Renal pelvis (tissue), 12 donors: ENCODE measurements at places on chromosomes 12 and 14. TPM values are rescaled to one million over a fixed set of nuclear protein-coding genes. Genes with fewer than 3 reads are reported as not detected.

- DNase-seq, result no peak
These were observed 435 bp downstream of the FOXM1 start for GRCh38 chr12:2876431-2877046.

DNA sequence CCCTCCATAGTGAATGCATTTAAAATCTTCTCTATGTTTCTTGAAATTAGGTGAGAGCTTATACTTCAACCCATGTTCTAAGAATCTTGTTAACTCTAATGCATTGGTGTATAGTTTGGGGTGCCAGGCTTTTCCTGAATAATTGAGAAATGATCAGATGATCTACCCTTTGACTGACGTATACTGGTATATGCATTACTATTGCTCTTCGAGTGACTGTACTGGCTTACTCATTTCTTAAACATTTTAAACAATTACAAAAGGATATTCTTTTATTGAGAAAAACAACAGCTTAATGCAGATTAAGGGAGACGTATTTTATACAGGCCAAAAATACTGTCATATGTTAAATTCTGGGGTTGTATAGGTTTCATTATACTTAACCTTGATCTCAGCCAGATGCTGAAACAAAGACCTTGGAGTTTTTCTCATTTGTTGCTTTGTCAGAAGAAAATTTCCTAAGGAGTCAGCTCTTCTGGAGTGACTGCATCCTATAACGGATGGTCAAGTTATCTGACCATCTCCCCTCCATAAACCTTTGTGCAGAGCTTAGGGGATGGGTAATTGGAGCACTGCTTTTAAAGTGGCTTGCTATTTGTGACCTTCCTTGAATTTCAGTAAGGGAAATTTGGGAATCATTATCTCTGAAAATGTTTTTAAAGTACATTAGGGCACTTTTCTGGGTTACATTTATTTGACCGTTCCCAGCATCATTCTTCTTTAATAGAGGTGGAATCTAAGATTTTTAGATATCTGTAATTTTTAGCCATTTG lies 507.6 kb downstream of the PCNX1 start:
- no peak for DNase-seq

DNA sequence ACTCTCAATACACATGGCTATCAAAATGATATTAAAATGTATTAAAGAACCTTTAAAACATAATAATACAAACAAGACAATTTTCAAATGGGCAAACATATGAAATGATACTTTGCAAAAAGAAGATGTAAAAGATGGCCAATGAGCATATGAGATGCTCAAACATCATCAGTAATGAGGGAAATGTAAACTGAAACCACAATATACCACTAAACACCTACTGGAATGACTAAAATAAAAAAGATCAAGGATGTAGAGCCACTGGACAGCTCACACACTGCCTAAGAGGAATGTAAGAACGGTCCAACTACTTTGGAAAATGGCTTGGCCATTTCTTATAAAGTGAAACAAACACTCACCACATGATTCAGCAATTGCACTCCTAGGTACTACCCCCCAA lies 97.2 kb upstream of the BBS10 start:
- no peak for DNase-seq

DNA sequence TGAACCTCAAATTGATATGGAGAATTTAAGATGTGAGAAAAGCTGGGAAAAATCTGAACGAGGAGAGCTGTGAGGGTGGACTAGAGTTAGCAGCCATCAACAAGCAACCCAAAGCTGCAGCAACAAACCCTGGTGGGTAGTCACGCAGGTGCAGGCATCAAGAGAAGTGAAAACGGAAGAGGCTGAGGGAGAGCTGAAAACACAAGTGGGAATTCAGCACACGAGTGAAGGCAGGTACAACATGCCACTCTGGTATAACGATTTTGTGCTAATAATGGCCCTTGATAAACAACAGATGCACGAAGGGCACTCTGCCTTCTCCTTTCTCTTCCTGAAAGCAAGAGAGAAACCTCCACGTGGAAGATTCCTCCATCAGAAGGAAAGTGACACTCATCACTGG lies 11.5 kb downstream of the TCL1B start:
- no peak for DNase-seq

The RPAP3 gene
- polyA plus RNA-seq, result 43.5 TPM

DNA sequence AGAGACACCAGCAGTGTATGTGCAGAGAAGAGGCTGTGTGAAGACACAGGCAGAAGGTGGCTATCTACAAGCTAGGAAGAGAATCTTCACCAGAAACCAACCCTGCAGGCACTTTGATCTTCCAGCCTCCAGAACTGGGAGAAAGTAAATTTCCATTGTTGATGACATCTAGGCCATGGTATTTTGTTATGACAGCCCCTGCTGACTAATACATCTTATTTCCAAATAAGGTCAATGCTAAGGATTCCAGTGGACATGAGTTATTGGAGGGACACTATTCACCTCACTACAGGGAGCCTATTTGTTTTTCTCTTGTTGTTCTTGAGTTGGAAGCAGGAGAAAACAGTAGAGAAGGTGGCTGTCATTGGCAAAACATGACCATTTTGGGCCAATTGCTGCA lies 88.5 kb upstream of the RIN3 start:
- DNase-seq, result no peak

GRCh38 chr14:29814156-29815015 lies 113.3 kb downstream of the PRKD1 start:
- DNase-seq, result no peak

The REM2 gene
- 2.1 TPM for polyA plus RNA-seq

DNA sequence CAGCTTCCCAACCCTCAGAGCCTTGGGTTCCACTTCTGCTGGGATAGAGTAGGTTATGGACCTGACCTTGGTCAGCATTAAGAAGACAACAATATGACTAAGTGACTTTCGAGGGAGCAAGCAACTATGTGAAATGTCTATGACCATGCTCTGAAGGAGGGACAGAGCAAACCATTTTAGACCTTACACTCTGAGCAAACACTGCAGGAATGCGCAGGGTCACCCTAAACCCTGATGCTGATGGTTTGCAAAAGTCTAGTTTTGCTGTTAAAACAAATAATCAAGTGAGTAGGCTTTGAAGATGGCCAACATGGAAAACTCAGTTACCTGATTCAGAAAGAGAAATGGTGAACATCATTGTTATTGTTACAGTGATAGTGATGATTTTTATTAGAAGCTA lies 8.7 kb downstream of the ZCCHC8 start:
- no peak for DNase-seq

DNA sequence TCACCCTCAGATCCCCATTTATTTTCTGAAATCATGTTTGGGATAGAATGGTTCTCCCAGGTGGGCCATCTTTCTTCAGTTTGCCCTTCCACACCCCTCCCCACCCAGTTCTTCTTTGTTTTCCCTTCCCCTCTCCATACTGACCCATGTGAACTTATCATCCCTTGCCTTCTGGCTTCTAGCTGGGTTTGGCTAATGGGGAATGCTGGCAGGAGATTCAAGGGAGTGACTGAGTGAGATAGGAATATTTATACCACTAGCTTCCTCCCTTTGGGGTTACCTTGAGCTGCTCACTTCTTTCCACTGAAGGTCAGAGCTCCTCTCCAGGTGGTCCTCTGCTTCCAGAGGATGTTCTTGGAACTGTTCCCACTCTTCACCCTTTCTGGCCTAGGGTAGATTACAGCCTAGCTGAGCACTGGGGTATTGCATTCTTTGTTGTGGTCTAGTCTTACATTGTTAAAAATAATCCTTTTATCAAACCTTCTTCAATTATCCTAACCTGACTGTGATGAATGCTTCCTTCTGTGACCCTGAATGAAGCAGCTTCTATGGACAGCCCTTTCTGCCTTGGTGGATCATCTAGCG lies 88.3 kb upstream of the ATP2B1 start:
- no peak for DNase-seq

- peak; percentile 24 for DNase-seq
These were observed 484 bp downstream of the ALKBH1 start for GRCh38 chr14:77707355-77707723.

The INHBE gene
- polyA plus RNA-seq, result 0.53 TPM

DNA sequence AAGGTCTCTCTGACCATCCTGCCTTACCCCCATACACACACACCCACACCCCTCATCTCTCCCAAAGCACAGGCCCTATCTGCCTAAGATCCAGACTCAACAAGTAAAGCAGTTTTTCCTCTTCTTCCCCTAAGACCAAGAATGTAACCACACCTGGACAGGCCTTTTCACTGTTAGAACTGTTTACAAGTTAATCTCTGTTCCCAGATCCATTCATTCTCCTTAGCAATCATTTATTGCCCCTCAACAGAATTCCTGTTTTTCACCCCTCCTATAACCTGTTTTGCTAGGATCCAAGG lies 1.9 kb upstream of the CIROP start:
- no peak for DNase-seq

The APOF gene
- 0.11 TPM for polyA plus RNA-seq

DNA sequence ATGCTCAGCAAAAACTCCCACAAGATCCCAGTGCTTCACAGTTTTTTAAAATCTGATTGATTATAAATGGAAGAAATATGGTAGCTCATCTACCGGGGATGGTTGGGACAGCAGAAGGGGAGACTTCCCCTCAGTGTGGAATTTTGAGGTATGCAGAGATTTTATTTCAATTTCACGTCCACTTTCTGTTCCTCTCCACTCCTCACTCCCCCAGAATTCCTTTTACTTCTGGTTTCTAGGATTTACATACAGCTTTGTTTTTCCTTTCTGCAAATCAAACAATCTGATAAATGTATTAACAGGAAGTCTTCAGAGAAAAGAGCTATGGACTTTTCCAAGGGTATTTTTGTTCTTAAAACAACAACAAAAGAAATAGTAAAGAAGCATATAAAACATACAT lies 181.5 kb upstream of the ARHGAP5 start:
- DNase-seq, result no peak

GRCh38 chr14:74618078-74618952 lies 6.3 kb upstream of the LTBP2 start:
- DNase-seq, result no peak

The SLC25A21 gene
- 3.3 TPM for polyA plus RNA-seq

The GCH1 gene
- polyA plus RNA-seq, result 9.7 TPM

DNA sequence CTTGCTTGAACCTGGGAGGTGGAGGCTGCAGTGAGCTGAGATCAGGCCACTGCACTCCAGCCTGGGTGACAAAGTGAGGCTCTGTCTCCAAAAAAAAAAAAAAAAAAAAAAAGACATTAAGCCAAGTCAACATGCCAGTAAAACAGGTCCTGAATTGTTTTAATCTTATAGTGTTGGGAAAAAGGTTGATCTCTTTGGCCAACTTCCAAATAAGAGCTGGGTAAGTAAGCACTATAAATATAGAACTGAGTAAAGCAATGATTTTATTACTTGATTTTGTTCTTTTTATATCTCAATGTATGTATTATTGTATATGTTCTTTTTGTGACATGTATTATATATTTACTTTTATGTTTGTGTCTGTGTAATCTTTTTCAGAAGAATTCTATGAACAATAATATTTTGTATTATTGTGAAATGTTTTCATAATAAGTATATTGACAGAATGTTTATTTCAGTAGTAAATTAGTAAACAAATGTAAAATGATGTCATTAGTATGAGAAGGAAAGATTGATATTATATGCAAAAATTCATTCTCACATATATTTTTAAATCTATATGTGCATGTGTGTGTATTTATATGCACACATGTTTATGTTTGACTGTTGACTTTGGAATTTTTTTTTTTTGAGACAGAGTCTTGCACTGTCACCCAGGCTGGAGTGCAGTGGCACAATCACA lies 9.6 kb upstream of the AKAP6 start:
- no peak for DNase-seq

DNA sequence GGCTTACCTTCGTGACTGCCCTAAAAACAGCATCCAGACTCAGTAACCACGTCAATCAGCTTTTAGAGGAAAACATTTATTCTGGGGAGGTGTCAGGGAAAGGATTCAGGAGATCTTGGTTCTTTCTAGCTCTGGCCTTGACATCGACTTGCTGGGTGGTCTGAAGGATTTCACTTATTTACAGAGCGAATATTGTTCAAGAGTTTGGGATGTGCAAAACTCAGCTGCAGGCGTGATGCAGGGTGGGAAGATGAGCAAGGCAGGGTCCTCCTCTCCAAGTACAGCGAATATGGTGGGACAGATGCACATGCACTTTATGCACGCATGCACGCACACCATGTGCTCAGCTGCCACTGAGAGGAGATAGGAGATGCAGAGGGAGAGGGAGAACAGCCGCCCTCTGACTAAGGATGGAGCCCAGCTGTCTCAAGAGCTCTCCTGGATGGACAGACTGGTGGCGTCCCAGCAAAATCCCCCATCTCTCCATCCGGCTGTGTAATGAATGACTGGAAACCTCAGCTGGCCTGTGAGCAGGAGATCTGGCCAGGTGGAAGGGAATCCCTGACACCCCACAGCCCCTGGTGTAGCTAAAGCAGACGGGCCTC lies 24.4 kb upstream of the BDKRB1 start:
- no peak for DNase-seq

GRCh38 chr12:25186788-25187402 lies 8.1 kb downstream of the DNAI7 start:
- DNase-seq, result no peak
